Neural crest cell (in vitro differentiated cells): ENCODE measurements at places on chromosomes 3 and 15.
A peak's percentile ranks its signal among the peaks of the same experiment; 100 is the strongest.

DNA sequence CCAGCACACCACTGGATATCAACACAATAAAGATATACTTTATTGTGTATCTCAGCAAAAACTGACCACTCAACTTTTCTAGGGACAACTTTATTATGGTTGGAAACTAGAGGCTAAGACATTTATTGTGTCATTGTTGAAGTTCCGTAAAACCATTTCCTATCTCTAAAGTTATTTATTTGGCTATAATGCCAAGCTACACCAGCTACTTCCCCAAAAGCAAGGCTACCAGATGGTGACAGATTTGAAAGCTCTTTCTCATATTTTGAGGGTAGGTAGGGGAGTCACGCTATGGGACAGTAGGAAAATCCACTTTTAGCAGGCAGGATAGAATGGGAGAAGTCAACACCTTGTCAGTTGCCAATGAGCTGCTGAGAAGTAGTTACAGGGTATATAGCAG lies 834.6 kb upstream of the CFAP20DC start:
- DNase-seq = no peak

DNA sequence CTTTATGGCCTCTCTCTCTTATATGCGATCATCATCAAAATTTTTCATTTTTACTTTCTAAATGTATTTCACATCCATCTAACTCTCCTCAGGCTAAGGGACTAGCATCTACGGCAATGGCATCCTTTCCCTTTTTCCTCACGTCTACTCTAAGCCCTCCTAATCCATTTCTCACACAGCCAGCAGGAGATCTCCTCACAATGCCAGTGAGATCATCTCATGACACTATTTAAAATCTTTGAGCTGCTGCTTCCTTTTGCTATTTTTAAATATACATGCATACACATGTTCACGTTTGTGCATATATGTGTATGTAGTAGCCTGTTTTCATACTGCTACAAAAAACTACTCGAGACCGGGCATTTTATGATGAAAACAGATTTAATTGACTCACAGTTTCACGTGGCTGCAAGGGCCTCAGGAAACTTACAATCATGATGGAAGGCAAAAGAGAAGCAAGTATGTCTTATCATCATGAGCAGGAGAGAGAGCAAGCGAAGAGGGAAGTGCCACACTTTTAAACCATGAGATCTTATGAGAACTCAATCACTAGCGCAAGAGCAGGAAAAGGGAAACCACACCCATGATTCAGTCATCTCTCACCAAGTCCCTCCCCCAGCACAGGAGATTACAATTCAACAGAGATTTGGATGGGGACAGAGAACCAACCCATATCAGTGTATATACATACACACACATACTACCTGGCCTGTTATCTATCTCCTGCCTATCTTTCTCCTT lies 599.2 kb upstream of the ROBO1 start:
- no peak for DNase-seq

DNA sequence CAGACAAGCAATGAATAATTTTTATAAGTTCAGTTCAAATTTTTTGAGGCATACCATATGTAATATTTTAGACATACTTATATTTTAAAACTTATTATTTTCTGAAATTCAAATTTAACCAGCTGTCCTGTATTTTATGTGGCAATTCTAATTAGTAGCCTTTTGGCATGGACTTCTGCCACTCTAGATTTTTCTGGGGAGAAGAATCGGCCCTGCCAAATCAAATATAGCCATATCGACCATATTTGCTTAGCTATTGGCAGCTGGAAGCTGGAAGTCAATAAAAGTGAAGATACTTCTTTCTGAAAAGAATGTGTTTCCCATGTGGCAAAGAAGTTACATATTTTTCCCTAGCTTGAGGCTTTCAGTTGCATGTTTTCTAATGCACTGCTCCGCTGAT lies 9.4 kb upstream of the RBMS3 start:
- DNase-seq = no peak

DNA sequence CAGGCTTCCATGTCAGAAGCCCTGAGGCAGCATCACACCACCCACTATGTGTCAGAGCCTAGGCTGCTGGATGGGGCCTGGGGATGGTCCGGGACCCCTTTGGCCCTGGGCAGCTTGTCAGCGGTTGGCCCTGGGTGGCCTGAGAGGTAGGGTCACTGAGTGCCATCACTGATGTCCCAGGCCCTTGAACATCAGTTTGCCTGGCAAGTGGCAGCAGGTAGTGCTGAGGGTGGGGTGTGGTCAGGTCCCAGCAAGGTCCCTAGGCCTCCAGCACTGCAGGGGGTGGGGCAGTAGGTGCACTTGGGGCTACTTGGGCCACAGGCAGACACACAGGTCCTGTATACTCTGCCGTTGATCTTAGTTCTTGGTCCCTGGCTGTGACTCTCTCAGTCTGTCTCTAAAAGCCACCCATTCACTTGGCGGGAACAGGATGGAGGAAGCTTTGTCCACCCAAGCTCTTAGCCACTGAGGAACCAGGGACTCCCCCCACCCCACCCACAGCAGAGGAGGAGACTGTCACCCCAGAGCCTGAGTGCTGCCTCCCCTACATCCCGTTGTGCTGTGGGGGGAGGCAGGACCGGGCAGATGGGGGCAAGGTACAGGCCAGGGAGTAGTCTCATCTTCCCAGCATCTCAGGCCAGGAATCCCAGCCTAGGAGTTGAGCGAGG lies 5.8 kb downstream of the GNAI2 start:
- DNase-seq = no peak

GRCh38 chr3:30924763-30925162 lies 30.3 kb upstream of the GADL1 start:
- no peak for DNase-seq

DNA sequence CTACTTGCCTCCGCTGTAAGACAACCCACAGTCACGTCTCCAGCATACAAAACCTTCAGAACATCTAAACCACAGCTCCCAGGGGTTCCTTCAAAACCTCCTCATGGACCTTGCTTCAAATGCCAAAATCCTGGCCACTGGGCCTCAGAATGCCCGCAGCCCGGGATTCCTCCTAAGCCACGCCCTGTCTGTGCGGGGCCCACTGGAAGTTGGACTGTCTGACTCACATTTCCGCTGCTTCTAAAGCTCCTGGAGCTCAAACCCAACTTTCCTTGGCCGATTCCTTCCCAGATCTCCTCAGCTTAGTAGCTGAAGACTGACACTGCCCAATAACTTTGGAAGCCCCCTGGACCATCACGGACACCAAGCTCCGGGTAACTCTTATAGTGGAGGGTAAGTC lies 17.9 kb upstream of the OR5H6 start:
- no peak for DNase-seq

GRCh38 chr15:61655881-61656280 lies 404.4 kb downstream of the VPS13C start:
- DNase-seq = no peak

DNA sequence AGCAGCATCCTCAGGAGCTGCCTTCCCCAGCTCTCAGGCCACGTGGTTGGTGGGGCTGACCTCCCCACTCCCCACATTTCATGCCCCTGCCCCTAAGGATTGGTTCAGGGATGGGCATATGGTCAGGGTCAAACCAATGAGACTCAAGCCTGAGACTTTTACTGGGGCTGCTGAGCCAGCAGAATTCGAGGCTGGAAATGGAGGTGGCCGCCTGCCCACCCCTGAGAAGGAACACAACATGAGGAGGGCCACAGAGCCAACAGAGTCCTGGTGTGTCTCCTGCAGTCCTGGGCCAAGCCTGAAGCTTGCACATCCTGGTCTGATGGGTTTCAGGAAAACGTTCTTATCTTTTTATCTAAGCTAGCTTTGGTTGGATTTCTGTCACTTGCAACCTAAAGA lies 5.9 kb downstream of the EHD4 start:
- no peak for DNase-seq

DNA sequence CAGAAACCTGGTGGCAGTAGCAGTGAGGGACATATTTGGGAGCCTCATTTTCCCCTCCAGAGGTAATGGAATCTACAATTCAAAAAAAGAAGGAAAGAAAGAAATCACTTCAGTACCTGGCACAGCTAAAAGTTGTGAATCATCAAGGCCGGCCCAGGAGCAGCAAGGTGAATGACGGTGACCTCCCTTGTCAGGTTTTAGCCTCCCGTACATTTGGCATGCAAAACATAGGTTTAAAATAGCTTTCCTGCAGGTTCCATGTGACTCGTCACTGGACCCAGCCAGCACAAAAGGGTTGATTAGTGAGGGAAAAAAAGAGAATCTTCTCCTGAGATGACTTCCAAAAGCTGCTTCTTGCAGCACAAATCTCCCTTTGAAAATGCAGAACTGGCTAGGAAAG lies 394.2 kb downstream of the LSAMP start:
- DNase-seq = no peak

- no peak for DNase-seq
Measured at GRCh38 chr3:99920481-99921376, 103.1 kb downstream of the CMSS1 start.

GRCh38 chr3:168025076-168025475 lies 70.6 kb downstream of the GOLIM4 start:
- no peak for DNase-seq

GRCh38 chr3:160398820-160399124 lies 253 bp downstream of the IFT80 start:
- DNase-seq = no peak

DNA sequence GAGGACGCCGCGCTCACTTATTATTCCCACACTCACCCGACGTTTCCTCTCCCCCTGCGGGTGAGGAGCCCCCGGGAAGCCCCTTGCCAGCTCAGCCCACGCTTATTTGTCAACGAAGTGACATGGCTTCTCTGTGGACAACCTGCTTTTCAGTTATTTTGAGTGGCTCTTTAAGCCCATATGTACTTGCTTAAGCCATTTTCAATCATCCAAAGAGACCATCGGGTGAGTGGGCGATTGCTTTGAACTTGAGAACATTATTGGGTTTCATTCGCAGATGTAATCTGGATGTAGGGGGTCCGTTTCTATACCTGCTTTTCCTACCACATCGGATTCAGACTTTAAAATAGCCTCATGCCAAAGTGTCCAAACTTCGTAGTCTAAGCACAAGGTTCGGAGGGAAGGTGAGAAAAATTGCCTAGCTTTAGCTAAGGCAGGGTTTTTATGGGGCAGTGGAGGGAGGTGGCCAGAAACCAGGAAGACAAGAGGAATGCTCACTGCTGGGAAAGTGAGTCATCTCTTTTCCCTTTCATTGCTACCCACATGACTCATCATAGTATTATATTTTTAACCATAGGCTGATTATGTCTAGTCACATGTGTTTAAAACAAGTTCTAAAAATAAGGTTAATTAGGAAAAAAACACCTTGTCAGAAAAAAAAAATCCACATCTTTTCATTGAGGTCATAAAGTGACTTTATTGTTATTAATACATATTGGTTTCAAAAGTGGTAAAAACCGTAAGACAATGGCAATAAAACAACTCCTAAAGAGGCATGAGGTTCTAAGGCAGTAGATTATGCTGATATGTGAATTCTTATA lies 773.1 kb upstream of the NR2F2 start:
- peak; percentile 6 for DNase-seq

DNA sequence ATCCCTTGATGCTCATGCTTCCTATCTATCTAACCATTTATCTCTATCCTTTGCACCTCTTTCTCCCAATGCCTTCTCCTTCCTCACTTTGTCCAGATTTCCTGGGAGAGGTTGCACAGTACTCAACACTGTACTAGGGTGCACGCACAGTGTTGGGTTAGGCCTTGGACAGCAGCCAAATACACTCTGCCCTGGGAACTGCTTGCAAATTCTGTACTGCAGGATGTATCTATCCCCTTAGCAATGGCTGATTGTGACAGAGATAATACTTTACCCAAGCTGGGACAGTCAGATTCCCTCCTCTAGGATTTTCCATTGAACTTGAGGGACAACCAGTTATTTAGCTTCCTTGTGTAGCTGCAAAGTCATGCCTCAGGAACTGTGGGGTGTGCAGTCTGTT lies 113.3 kb downstream of the IL20RB start:
- DNase-seq = no peak

- DNase-seq = no peak
Measured at GRCh38 chr3:34844323-34844620, 795.1 kb upstream of the ARPP21 start.

- DNase-seq = no peak
Measured at GRCh38 chr3:139534455-139534812, 5.1 kb downstream of the RBP1 start.

- DNase-seq = no peak
Measured at GRCh38 chr3:128176276-128176833, 23.1 kb downstream of the EEFSEC start.

GRCh38 chr3:42043099-42043813 lies 47.9 kb upstream of the TRAK1 start:
- DNase-seq = peak; percentile 68
